Stimulated activated CD4-positive, alpha-beta T cell treated with anti-CD3 and anti-CD28 coated beads, Interleukin-15, amount 100 ng/mL, for 1 hour (primary cell): ENCODE measurements at places on chromosomes 7 and 10.

- DNase-seq, result no peak
These were observed 141.6 kb downstream of the SND1 start for GRCh38 chr7:127793582-127793981.

DNA sequence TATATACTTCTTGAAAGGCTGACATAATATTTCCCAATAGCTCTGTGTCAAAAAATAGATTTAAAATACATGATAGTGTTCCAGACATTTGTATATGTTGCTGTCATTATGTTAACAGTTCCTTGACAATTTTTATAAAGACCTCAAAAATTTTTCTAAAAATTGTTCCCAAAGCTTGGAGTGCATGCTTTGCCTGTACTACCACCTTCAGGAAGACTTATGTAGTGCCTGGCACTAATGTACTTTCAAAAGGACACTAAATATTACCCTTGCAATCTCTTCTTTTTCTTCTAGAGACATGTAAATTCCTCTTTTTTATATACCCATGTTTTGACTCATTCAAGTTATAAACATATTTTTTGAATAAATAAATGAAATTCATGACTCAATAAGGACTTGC is 48.0 kb upstream of the SP8 start:
- no peak for DNase-seq

- DNase-seq, result no peak
These were observed 17.4 kb upstream of the TSPAN33 start for GRCh38 chr7:129127154-129127553.

DNA sequence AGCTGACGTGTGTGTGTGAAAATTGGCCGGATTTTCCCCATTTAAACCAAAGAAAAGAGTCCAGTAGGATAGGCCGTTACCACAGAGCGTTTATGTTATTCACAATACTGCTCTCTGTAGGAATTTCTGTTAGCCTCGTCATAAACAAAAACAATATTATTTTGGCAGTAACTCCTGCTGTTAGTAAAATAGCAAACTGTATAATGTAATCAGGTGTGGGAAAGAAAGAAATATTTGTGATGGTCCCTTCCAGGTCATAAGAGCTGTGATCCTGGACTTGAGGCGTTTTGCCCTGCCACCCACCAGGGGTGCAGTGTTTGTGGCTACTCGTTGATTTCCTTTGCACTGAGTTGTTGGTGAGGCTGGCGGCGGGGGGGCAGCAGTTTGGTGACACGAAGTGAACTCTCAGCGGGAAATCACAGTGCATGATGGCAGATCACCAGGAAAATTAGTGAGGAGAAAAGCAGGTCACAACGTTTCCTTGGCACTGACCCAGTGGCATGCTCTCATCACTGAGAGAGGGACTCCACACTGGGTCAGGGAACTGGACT is 2.8 kb downstream of the EEPD1 start:
- DNase-seq, result no peak

DNA sequence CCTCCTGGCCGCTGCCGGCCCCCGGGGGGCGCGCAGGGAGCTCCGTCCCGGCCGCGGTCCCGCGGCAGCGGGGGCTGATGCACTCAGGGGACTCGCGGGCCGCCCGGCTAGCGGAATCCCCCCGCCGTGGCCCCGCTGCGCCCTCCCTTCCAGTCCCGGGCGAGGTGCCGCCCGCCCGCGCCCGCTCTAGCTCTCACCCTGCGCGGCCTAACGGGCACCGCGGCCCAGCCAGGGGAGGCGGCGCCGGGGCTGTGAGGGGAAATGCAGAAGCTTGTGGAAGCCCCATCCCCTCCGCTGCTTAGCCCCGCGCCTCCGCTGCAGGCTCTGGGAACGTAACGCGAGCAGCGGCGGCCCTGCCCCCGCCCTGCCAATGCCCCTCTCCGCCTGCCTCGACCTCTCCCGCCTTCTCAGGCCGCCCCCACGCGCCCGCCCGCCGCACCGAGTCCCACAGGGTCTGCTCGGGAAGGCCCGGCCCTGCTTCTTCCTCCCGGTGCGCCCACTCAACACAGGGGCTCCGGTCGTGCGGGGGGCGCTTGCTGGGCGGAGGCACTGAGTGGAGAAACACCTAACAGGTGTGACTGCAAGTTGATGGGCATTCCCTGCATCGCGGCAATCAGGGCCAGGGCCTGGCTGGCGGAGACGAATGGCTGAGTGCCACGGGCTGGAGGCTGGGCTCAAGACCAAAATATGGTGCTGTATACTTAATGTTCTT is 384 bp upstream of the TMEM229A start:
- DNase-seq, result no peak

DNA sequence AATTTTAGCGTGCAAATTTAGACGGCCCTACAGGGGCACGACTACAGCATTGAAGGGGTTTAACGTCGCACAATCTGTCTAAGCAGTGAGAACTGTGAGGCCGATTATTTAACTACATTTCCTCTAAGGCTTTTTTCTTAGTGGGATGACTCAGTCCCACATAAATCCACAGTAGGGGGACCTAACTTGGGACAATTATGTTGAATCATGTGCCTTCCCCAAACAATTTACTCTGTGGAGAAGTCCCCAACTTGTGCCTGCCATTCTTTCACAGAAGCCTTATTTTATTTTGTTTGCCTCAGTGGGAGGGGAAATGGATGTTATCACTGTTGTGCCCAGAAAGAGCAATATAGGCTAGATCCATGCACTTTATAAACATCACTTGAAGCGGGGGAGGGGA is 80.3 kb upstream of the CDCA7L start:
- no peak for DNase-seq

DNA sequence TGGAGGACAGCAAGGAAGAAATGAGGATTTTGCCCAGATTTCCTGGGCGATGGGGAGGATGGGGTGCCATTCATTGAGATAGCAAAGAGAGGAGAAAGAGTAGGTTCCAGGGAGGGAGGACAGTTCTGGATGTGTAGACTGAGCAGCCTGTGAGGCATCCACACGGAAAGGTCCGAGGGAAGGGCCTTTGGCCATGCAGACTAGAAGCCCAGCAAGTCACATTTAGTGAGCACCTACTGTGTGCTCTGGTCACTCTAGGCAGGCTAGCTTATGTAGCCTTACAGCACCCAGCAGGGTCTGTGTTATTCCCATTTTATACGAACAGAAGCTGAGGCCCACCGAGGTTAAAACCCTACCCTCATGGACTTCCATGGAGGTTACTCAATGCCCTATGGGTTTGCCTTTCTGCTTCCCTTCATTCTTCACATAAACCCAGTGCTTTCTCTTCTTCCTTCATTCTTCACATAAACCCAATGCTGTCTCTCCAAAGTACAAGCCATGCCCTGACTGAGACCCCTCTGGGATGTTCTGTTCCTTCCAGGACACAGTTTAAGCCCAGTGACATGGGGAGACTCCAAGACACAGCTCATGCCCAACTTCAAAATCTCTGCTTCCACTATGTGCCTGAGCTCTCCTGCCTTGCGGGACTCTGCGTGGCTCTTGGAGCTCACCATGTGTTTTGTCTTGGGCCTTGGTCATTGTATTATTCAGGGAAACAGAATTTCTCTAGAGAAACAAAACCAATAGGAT is 13.7 kb downstream of the IL2RA start:
- no peak for DNase-seq

- DNase-seq, result no peak
These were observed 341.6 kb upstream of the KCND2 start for GRCh38 chr7:119931230-119931824.

GRCh38 chr7:25968205-25968993 is 183.6 kb upstream of the NFE2L3 start:
- peak; percentile 4 for DNase-seq

- DNase-seq, result no peak
These were observed 96.8 kb downstream of the SPAG6 start for GRCh38 chr10:22442063-22442462.

GRCh38 chr7:50284296-50284695 is 20.2 kb upstream of the IKZF1 start:
- no peak for DNase-seq

DNA sequence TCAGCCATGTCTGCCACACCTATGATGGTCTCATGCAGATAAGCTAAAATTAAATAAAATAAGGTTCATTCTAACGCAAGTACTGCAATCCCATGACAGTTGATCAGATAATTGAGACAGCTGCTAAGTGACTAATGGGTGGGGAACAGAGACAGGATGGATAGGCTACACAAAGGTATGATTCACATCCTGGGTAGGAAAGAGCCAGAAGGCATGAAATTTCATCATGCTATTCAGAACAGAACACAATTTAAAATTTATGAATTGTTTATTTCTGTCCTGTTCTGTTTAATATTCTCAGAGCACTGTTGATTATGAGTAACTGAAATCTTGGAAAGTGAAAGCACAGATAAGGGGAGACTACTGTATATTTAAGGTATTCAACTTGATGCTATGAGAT is 381.8 kb upstream of the SORCS1 start:
- DNase-seq, result no peak

DNA sequence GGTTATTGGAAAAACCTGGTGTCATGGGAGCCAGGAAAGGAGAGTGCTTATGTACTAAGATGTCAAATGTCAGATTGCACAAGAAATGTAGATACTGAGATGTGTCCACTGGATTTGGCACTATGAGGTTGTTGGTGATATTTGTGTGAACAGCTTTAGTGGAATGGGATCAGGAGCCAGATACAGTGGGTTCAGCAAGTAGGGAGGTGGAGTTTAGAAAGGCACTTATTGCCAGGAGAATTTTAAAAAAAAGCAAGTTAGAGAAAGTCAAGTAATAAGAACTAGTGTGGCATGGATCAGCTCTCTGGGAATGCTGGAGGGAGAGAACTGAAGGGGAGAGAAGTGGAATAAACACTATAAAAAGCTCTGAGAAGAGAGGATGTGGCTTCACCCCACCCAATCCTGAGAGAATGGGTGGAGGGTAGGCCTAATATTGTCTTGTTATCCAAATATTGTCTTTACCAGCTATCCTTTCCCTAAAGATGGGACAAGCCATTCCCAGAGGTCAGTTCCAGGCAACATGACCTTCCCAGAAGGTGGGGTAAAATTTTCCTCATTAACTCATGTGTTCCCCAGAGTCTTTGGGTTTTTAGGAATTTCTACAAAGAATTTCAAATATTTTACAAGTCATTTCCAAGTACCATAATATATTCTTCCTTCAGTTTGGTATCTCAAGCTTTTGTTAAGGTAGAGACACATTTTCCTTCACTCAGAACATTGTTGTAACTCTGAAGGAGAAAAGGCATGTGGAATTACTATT is 42.3 kb downstream of the ENTPD1 start:
- no peak for DNase-seq

DNA sequence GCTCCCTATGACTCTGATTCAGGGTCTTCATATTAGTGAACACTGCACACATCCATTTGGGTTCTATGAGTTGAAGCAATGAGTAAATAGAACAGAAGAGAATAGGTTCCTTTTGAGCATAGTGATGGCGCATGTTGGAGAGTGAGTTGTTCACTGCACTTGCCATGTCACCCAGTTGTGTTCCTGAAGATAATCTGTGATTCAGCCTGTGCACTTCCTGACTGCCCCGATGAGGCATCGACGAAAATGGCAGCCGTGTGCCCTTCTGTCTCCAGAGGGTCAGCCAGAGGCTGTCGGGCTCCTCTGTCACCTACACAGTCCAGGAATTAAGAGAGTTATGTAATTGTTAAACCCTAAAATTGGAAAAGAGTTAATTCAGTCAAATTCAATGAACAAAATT is 94.7 kb downstream of the GALNT11 start:
- no peak for DNase-seq

- DNase-seq, result no peak
These were observed 777.7 kb downstream of the PHTF2 start for GRCh38 chr7:78576236-78576635.

GRCh38 chr7:30915751-30916150 is 4.1 kb downstream of the AQP1 start:
- DNase-seq, result no peak

DNA sequence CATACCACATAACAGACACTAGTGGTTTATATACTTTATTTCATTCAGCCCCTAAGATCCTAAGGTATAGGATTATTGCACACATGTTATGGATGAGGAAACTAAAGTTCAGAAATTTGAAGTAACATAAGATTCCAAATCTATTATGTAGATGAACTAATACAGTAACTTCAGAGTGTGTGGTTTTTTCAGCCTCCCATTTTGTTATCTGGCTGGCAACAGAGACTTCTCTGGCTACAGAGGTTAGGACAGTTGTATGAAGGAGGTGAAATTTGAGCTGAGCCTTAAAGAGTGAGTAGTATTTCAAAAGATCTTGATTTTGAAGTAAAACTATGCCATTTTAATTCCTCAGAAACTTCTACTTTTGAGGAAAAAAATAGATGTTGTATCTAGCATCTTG is 125.4 kb downstream of the MAPK8 start:
- DNase-seq, result no peak

- no peak for DNase-seq
These were observed 739.7 kb downstream of the AUTS2 start for GRCh38 chr7:70338015-70338414.

GRCh38 chr7:92932450-92932849 is 96.1 kb upstream of the CDK6 start:
- DNase-seq, result no peak

DNA sequence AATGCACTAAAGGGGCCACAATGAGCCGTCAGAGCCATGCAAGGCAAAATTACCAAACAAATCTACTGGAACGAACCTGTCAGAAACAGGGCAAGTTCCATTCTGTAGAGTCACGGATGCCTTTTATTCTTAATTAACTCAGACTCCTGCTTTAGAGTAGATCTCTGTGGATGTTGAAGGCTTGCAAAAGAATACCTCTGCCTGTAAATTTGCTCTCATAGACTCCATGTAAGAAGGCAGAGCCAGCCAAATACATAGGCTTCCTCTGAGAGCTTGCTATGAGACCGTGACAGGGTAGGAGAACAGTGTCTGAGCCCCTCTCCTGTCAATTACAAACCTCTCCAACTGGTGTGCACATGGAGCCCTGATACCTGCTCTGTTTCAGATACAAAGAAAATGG is 787.9 kb upstream of the POM121L12 start:
- DNase-seq, result no peak
